ENCODE measurements at places on chromosomes 11 and 22. TPM values are rescaled to one million over a fixed set of nuclear protein-coding genes. Genes with fewer than 3 reads are reported as not detected.

GRCh38 chr11:119472856-119473222 is 49.9 kb upstream of the THY1 start:
- H3K36me3 ChIP-seq, result no peaks in the 10 kb centered on the region
- H3K4me1 ChIP-seq, result no peaks in the 10 kb centered on the region
- no peak overlapping the region for H3K27ac ChIP-seq
- no peak for DNase-seq
- no peak overlapping the region for H3K4me3 ChIP-seq

DNA sequence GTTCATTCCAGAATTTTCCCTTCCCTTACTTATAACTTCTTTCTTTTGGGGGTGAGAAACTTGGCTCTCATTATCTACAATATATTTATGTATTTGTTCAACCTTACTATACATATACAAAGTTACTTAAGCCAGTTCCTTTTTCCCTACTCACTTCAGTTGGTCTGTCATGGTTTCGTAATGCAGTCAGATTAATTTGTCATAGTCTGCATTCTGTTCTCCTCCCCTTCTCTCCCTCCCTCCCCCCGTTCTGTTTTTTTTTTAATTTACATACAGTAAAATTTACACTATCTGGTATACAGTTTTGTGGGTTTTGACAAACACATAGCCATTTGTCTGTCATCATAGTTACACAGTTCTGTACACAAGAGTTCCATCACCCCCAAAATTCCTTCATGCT is 71.8 kb upstream of the ADORA2A start:
- H3K36me3 ChIP-seq, result peaks cover under 1% of the 10 kb centered on the region
- no peaks in the 10 kb centered on the region for H3K27me3 ChIP-seq
- H3K4me1 ChIP-seq, result no peaks in the 10 kb centered on the region
- no peak overlapping the region for H3K4me3 ChIP-seq
- no peak overlapping the region for H3K27ac ChIP-seq
- DNase-seq, result no peak

TNKS1BP1 gene
- 58.1 TPM for total RNA-seq

KCNE3 gene
- total RNA-seq, result 7.6 TPM

- H3K4me1 ChIP-seq, result no peaks in the 10 kb centered on the region
- peak overlapping the region; percentile 61 for H3K27ac ChIP-seq
- no peaks in the 10 kb centered on the region for H3K27me3 ChIP-seq
- H3K36me3 ChIP-seq, result no peaks in the 10 kb centered on the region
- peak overlapping the region; percentile 85 for H3K4me3 ChIP-seq
Observed at GRCh38 chr11:117328375-117329010, 839 bp downstream of the CEP164 start.

DNA sequence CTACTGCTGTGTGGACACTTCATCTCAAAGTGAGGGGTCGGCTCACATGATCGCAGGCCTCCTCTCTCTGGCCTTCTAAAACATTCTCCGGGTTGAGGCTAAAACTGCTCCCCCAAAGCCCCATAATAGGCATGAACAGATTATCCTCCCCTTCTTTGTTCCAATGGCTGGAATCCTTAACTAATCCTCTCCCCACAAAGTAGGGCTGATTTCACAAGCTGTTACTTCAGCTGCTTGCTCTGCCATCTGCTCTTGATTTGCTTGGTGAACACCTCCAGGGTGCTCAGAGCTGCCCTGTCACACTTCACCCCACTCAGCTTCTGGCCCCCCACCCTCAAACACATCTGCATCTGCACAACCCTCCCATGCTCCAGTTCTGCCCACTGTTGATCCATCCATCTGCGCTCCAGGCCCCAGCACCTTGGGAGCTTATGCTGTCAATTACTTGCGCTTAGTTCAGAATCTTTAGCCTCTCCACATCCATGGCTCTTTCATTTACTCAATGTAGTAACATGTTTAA is 173.1 kb upstream of the API5 start:
- H3K36me3 ChIP-seq, result no peaks in the 10 kb centered on the region
- H3K4me3 ChIP-seq, result no peak overlapping the region
- H3K27ac ChIP-seq, result no peak overlapping the region
- H3K27me3 ChIP-seq, result no peaks in the 10 kb centered on the region

GRCh38 chr22:46887978-46888377 is 125.5 kb downstream of the TBC1D22A start:
- no peak overlapping the region for H3K27ac ChIP-seq
- no peak for DNase-seq
- H3K4me3 ChIP-seq, result no peak overlapping the region

- no peak for DNase-seq
- H3K27me3 ChIP-seq, result no peaks in the 10 kb centered on the region
- no peaks in the 10 kb centered on the region for H3K36me3 ChIP-seq
Observed at GRCh38 chr22:47586038-47586437, 823.6 kb downstream of the TBC1D22A start.

GRCh38 chr11:107679255-107680024 is 32.4 kb downstream of the SLN start:
- H3K36me3 ChIP-seq, result no peaks in the 10 kb centered on the region
- H3K27ac ChIP-seq, result no peak overlapping the region
- no peaks in the 10 kb centered on the region for H3K4me1 ChIP-seq
- no peak for DNase-seq
- no peak overlapping the region for H3K4me3 ChIP-seq

DNA sequence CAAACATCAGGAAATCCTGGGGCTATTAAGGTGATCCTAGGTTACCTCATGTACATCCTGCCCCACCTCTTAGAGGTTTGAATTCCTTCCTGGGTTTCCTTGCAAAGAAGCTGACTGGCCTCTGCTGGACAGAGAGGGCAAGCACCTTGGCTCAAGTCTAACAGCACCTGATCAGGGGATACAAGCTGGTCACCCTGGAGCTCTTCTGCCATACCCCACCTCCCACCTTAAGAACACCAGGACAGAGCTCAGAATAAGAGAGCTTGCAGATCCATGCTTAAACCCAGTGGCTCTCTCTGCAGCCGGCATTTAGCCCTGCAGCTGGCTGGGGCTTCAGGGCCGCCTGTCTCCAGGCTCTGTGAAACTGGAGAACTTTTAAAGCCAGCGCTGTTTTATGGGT is 386.6 kb upstream of the NARS2 start:
- DNase-seq, result no peak
- H3K36me3 ChIP-seq, result no peaks in the 10 kb centered on the region
- no peaks in the 10 kb centered on the region for H3K27me3 ChIP-seq
- no peak overlapping the region for H3K27ac ChIP-seq
- no peak overlapping the region for H3K4me3 ChIP-seq
